RPMI8226 (cell line): ENCODE measurements at places on chromosomes 3 and 15.

DNA sequence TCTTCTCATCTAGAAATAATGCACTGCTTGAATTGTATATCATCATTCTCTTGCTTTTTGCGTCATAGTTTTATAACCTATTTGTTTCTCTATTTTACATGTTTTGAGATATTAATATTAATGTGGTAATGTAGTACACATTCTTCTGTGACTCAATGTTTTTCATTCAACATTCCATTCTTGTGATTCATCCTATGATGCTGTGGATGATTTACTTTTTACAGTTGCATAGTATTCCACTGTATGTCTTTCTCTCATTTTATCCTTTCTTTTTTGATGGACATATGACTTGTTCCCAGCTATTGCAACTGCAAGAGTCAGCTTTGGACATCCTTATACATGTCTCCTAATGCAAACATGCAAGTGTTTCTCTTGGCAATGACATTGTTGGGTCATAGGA is 20.6 kb upstream of the VEPH1 start:
- no peak for DNase-seq

DNA sequence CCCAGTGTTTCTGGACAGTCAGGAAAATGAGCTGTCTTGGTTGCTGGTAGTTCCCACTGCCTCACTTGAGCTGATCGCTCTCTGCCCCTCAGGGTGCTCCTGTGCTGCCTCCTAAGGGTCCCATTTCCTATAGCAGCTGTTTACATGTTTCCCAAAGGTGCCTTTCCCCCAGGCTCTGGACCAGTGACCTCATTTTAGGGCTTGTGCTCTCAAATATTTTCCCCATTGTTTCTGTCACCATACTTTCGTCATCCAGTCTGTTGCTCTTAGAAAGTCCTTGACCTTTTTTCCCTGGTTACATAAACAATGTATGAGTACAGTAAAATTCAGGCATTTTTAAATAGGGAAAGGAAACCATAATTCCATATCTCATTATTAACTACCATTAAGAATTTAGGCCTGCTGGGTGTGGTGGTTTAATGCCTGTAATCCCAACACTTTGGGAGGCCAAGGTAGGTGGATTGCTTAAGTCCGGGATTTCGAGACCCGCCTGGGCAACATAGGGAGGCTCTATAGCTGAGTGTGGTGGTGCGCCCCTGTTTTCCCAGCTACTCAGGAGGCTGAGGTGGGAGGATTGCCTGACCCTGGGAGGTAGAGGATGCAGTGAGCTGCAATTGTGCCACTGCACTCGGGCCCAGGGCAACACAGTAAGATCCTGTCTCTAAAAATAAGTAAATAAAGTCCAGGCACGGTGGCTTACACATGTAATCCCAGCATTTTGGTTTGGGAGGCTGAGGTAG is 11.7 kb downstream of the RAD54L2 start:
- no peak for DNase-seq

DNA sequence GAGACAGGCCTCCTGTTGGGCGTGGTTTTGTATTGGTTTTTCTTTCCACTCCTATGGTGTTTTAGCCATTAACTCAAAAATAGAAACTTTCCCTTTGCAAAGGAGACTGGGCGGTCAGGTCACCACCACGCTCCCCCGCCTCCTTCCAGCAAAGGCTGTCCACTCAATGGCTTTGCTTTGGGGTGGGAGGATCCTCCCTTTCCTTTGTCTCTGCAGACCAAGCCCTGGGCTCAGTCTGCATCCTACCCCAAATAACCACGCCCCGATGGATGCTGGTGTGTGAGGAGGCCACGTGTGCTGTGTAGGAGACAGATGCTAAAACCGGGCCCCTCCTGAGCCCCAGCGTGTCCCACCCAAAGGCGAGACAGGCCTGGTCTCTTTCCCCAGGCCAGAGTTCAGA is 68.5 kb downstream of the GRIP2 start:
- DNase-seq, result no peak

GRCh38 chr3:14651440-14652251 is at the start of gene CCDC174:
TSS of gene CCDC174 (plus strand) at chr3:14651762. CDS start at chr3:14651837, 75 bp downstream.
- peak; percentile 98 for DNase-seq

GRCh38 chr3:37183375-37183831 is 9.0 kb upstream of the LRRFIP2 start:
- no peak for DNase-seq

- DNase-seq, result no peak
These were observed 1.7 kb downstream of the VPS39 start for GRCh38 chr15:42206406-42206805.

DNA sequence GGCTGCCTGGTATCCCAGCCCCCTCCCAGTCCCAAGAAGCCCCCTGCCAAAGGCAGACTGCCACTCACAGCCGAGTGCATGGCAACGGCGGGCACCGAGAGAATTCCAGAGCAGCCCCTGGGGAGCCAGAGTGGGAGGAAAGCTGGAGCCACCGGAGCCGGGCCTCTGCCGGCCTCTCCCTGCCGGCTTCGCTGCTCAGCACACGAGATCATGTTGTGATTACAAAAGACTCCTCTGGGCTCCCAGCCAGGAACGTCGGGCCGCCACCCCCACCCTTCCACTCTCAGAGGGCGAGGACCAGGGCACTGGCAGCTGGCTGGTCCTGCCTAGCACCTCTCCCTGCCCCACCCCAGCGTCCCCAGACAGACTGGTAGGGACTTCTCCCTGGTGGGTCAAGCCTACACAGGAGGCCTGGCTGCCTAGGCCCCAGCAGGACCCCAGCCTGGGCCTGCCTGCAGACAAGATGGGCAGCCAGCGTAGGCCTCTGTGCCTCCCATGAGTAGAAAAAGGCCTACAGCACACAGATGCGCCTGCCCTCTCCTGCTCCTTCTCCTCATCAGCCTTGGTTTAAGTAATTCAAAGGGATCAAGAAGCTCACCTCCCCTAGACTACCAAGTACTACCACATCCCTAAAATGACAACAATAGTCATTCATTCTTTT is at the start of gene CCDC9B:
CCDC9B (minus strand) TSS at position 200 of the 661 bp plus-strand sequence; CDS start at position 80, 120 bp downstream.
- DNase-seq, result peak; percentile 62

DNA sequence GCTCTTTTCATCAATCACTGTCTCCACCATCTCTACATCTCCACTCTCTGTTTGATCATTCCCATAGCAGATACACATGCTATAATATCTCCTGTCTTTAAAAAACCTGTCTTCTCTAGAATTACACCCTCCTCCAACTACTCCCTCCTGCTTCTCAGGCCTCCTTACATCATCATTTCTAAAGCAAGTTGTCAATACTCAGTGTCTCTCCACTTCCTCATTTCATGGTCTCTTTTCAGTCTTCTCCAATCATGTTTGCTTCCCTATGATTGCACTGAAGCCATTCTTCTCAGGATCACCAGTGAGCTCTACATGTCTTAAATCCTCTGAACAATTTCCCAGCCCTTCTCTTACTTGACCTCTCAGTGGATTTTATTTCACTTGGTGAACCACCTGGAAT is 87.0 kb upstream of the ZNF280D start:
- DNase-seq, result no peak

GRCh38 chr3:112027826-112028225 is 6.7 kb upstream of the TMPRSS7 start:
- no peak for DNase-seq

GRCh38 chr15:89728254-89728653 is 22.8 kb downstream of the MESP1 start:
- no peak for DNase-seq
